Renal cortex interstitium (tissue), 15 donors: ENCODE measurements at places on chromosomes 1 and 21. TPM values are rescaled to one million over a fixed set of nuclear protein-coding genes. Genes with fewer than 3 reads are reported as not detected.
A peak's percentile ranks its signal among the peaks of the same experiment; 100 is the strongest.

DNA sequence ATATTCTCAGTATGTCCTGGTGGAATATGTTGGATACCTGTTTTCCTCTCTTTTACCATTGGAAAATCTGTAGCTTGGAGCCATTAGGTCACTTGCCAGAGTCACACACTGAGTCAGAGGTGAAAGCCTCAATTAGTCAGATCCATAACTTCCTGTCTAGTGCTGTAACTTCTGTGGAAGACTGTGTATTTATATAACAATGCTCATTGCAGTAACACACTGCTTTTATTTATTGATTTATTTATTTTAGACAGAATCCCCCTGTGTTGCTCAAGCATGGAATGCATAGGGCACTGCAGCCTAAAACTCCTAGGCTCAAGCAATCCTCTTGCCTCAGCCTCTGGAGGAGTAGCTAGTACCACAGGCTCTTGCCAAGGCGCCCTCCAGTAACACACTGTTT is 1.3 kb upstream of the DOCK7 start:
- DNase-seq, result no peak

DNA sequence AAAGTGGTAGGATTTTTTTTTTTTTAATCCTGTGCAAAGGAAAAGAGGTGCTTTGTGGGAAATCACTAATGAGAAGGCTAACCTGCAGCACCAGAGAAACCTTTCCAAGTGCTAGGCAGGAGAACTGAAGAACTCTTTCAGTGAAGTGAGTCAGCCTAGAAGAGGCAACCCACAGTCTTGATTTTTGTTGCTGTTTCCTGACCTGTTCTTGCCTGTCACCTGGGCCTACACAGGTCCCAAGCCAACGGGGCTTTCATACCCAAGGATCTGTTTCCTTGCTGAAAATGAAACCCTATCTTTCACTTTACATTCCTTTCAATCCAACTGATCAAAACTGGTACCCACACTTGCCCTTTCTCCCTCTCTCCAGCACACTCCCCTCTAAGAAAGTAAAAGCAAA is 7.1 kb upstream of the IKBKE start:
- no peak for DNase-seq

- DNase-seq, result no peak
These were observed 46.2 kb upstream of the EDEM3 start for GRCh38 chr1:184800876-184801275.

- DNase-seq, result no peak
These were observed 7.6 kb downstream of the TENT5C start for GRCh38 chr1:117613249-117613968.

Gene HIVEP3
- 4.1 TPM for polyA plus RNA-seq

- DNase-seq, result no peak
These were observed 524.0 kb downstream of the LRRIQ3 start for GRCh38 chr1:73673971-73674370.

DNA sequence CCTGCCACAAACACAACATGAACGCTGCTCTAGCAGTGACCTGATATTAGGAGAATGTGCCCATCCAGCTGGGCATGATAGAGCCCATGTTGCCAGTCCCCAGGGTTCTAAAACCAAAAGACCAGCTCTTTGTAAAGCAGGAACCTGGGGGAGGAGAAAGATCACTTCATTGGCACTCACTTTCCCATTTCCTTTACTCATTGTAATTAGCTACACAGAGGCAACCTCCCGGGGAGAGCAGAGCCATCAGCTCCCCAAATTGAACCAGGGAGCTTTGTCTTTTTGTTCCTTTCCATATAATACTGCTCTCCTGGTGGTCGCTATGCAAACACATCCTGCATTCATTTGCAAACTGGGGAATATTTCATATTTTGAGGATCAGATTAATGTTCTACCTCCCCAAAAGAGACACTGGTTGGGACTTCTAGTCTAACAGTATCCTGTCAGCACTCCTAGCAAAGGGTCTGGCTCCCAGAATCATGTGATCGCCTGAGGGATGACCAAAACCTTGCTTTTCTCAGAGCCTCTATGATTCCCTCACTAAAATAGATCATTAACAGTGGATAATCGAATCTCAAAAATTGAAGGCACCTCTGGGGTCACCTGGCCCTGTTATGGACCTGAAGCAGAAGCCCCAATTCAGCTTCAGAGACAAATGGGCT is 76.7 kb upstream of the CD1D start:
- no peak for DNase-seq

GRCh38 chr21:41483973-41484372 is 24.0 kb downstream of the TMPRSS2 start:
- DNase-seq, result no peak

Gene SEC16B
- 4.5 TPM for polyA plus RNA-seq

Gene CD244
- 0.32 TPM for polyA plus RNA-seq

GRCh38 chr1:22388671-22389450 is 62.8 kb upstream of the ZBTB40 start:
- DNase-seq, result no peak

DNA sequence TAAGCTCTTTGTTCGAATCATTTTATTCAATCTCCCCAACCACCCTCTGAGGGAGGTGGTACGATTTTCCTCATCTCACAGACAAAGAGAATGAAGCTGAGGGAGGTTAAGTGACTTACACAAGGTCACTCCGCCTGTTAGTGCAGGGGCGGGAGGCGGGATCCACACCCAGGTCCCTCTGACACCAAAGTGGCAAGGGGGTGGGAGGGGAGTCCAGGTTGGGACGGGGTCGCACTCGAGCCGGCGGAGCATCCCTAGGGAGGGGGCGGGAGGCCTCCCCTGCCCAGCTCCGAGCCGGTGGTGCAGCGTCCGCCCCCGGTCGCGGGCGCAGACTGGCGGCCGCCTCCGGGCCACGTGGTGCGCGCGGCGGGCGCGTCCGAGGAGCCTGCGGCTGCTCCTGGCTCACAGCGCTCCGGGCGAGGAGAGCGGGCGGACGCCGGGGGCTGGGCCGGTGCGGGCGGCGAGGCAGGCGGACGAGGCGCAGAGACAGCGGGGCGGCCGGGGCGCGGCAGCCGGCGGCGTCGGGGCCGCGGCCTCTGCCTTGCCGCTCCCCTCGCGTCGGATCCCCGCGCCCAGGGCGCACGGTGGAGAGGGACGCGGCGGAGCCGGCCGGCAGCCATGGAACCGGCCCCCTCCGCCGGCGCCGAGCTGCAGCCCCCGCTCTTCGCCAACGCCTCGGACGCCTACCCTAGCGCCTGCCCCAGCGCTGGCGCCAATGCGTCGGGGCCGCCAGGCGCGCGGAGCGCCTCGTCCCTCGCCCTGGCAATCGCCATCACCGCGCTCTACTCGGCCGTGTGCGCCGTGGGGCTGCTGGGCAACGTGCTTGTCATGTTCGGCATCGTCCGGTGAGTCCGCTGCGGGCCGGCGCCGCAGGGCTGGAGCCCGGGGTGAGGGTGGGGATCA is at the start of gene OPRD1:
OPRD1 (plus strand) TSS at position 405 of the 903 bp plus-strand sequence; CDS start at position 619, 214 bp downstream.
- DNase-seq, result no peak

- DNase-seq, result no peak
These were observed 89.2 kb downstream of the HHAT start for GRCh38 chr1:210417881-210418280.

- no peak for DNase-seq
These were observed 6.3 kb downstream of the RCC1 start for GRCh38 chr1:28512058-28512611.

DNA sequence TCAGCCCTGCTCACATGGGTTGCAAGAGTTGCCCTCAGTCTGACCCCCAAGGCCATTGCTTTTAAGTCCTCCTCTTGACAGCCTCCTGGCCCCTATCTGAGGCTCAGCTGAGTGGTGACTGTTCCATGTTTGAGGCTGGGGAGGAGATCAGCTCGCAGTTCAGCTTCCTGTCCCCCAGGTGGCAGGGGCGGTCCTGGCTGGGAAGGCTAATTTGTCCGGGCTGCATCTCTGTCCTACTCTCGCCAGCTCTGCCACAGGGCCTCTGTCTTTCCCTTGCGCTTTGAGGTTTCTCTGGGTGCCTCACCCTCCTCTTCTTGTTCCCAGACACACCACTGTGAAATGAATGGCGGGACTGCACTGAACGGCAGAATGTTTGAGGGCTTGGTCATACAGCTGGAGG is 157.3 kb downstream of the KCNJ6 start:
- peak; percentile 19 for DNase-seq

Gene BSND
- polyA plus RNA-seq, result 4.2 TPM

DNA sequence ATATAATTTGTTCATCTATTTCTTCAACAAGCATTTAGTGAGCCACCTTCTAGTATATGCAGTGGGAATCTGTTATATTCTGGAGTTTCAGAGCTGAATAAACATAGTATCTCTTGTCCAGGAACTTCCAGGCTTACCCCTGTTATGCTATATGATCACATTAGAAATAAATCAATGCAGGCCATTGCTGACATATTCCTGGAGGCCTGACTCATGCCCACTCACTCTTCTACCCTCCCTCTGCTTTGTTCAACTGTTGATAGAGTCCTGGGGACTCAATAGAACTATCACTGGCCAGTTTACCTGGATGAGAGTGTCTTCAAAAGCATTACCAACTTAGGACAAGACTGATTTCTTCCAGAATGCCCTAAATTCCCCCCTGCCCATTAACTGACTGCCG is 29.3 kb upstream of the SRSF10 start:
- no peak for DNase-seq

GRCh38 chr1:5811419-5811818 is 180.8 kb downstream of the NPHP4 start:
- no peak for DNase-seq

- no peak for DNase-seq
These were observed 154.1 kb downstream of the TGFBR3 start for GRCh38 chr1:91731815-91732214.

DNA sequence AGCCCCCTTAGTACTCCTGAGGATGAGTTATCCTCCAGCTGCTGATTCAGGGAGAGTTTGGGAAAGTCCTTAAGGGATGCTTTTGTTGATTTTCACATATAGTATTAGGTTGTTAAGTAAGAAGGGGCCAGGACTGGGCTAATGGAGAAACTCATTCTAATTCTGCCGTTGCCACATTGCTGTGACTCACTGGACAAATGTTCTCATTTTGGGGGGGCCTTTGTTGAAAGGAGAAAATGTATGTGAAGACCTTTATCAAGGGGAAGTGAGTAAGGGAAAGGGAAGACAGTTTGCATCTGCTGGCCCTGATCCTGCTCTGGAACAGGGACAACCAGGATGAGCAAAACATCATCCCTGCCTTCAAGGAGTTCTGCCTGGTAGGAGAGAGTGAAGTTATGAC is 123.2 kb upstream of the FGGY start:
- no peak for DNase-seq

GRCh38 chr1:221727146-221728036 is 14.5 kb downstream of the DUSP10 start:
- DNase-seq, result no peak

- DNase-seq, result no peak
These were observed 75.0 kb upstream of the WNT4 start for GRCh38 chr1:22217811-22218460.

- no peak for DNase-seq
These were observed 7.6 kb downstream of the EFNA3 start for GRCh38 chr1:155086128-155086741.

GRCh38 chr1:113761937-113762336 is 2.7 kb upstream of the PHTF1 start:
- DNase-seq, result no peak

DNA sequence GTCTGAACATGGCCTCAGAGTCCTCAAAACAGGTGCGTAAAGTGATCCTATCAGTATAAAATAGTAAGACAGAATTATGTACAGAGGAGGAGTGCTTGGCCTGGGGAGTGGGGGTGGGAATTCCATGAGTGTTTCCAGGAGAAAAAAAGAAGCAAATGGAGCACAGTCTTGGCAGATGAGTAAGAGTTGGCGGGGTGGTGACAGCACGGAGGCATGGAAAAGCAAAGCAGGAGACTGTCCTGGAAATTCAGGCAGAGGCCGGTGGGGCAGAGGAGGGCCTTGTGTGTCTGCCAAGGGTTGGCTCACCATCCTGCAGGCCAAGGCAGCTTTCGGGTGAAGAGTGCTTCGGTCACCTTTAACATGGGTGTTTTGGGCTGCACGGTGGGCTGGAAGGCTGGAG is 63.4 kb downstream of the OPTC start:
- DNase-seq, result no peak

DNA sequence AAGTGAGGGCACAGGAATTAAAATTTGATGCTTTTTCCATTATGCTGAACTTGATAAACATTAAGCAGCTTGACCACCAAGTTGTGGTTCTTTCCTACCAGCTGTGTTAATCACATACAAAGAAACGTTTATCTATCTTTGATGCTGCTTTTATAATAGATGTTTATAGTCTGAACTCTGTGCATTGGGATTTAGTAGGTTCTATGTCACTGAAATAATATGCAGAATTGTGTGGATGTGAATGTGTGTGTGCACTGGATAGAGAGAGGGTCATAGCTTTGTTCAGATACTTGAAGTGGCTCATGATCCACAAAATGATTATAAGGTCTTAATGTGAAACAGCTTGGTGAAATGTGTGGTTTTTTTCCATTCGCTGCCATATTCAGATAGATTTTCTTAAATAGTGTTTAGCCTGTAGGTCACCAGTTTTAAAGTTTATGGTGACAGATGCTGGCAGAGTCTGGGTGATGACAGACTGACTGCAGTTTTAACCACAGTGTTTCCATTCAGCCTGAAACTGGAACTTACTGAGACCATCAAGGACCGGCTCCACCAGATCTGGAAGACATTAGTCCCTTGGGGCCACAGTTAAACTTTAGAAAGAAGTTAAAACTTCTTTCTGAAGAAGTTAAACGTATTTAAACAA is 10.2 kb downstream of the DDI2 start:
- DNase-seq, result no peak

DNA sequence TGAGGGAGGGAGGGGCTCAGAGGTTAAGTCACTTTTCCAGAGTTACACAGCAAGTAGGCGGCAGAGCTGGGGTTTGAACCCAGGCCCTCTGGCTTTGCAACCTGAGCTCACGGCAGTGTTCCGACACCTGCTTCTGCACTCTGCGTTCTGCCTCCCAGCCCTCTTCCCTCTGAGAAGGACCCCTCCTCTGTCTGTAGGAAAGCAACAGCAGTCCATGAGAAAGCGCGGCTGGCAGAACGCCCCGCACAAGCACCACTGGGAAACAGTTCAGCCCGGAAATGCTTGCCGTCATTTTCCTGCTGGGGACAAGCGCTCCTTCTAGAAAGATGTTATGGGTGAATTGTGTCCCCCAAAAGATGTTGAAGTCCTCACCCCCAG is 241.1 kb downstream of the NPHP4 start:
- no peak for DNase-seq

GRCh38 chr1:111559736-111560279 is 56.4 kb upstream of the ADORA3 start:
- DNase-seq, result no peak

- DNase-seq, result peak; percentile 26
These were observed 100.0 kb upstream of the SERTAD4 start for GRCh38 chr1:210132582-210132981.

Gene CLDN8
- 37.7 TPM for polyA plus RNA-seq

DNA sequence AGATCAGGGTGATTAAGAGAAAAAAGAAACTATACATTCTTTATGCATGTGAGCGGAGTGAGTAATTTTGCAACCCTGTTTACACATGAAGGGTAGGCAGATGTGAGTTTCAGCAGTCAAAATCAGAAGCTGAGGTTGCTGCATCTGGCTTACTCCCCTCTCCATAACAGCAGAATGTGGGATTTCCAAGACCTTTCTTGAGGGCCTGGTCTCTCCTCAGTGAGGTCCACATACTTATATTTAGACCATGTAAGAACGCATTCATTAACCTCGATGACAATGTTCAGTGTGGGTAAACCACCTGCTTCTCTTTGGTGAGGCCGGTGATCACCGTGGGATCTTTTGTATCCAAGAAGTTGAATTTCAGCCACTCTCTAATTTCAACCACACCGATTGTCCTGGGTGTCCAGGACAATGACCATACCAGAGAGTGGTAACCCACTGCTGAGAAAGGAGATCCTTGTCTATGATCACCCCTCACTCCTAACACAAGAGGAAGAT is 18.7 kb upstream of the RAP1A start:
- no peak for DNase-seq
